ENCODE measurements at places on chromosomes 1 and 21.

GRCh38 chr1:208218237-208219097 is 25.7 kb downstream of the PLXNA2 start:
- DNase-seq, result no peak

DNA sequence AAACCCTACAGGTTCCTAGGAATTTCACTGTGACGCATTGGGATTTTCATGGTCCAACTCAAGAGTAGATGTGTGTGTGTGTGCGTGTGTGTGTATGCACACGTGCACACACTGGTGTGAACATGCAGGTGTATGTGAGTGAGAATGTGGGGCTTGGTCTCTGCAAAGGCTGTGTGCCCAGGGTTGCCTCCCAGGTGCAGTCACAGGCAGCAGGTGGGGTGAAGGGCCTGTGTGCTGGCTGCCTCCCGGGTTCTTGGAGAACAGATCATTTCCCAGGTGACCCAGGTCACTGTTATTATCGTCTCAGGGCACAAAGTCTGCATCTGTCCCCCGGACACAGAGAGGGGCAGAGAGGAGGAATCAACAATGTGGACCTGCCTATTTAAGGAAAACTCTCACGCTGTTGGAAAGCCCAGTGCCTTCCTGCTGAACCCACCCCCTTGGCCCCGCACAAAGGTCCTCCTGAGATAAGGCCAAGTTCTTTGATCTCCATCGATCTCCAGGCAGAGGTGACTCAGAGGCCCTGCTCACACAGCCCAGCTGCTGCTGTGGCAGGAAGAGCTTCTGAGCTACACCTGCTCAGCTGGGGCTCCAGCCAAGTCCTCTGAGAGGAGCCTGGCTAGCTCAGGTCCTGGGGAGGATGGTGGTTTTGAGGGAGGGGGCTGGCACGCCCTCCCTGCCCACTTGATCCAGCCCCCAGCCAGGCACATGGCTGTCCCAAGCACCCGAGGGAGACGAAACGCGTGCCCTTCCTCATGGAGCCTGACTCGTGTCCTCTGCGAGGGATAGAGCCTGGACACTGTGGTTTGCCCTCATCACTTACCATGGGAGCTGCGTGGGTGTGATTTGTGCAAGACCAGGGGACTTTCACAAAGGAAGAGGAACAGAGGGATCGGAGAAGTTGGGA is 134.0 kb upstream of the ARHGEF16 start:
- DNase-seq, result no peak

DNA sequence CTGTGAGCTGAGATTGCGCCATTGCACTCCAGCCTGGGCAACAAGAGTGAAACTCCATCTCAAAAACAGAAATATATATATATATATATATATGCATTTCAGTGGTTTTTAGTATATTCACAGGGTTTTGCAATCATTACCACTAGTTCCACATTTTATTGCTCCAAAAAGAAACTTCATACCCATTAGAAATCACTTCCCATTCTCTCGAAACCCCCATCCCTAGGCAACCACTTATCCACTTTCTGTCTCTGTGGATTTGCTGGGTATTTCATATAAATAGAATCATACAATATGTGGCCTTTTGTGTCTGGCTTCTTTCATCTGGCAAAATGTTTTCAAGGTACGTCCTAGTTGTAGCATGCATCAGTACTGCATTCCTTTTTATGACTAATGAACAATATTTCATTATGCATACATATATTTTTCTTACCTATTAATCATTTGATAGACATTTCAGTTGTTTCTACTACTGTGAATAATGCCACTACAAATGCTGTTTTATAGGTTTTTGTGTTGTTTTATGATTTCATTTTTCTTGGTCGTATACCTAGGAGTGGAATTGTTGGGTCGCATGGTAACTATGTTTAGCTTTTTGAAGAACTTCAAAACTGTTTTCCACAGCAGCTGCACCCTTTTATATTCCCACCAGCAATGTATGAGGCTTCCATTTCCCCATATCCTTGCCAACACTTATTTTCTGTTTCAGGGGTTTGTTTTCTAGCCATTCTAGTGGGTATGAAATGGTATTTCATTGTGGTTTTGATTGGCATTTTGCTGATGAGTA is 95.9 kb downstream of the PHTF1 start:
- DNase-seq, result no peak

GRCh38 chr1:4002741-4003140 is 102.7 kb upstream of the C1orf174 start:
- no peak for DNase-seq

GRCh38 chr1:23718482-23718881 is 24.8 kb upstream of the ELOA start:
- no peak for DNase-seq

DNA sequence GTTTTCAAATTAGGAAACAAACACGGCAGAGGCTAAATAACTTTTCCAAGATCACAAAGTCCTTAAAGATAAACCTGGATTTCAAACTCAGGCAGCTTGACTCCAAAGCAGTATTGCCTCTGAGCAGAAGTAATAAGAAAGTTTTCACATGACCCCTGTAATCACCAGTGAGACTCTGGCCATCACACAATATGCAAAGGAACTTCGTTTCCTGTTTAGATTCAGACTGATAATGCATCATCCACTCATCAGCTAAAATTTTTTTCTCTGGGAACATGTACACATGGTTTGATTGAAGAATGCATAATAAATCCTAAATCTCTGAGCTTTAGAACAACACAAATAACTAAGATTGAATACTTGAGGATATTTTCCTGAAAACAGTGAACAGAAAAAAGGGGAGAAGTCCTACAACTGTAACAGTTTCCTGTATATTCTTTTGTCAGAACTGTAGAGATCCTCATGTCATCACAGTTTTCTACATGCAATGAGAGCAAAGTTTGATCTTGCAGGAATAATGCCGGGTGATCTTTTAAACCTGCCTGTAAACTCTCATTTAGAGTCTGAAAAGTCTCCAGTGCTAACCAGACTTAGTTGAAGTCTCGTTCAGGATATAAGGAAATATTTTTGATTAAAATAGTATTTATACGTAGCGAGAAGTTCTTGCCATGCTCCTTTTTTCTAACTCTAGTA is 225.3 kb downstream of the SPATA17 start:
- no peak for DNase-seq

Measured in stimulated activated CD8-positive, alpha-beta memory T cell treated with anti-CD3 and anti-CD28 coated beads, Interleukin-4, amount 100 ng/mL, for 1 hour (primary cell).